ENCODE measurements at places on chromosomes 1 and 21.
A peak's percentile ranks its signal among the peaks of the same experiment; 100 is the strongest.

- DNase-seq: no peak
These were observed 15.6 kb upstream of the RAP1A start for GRCh38 chr1:111603979-111604378.

- DNase-seq: no peak
These were observed 2.1 kb downstream of the RBM15 start for GRCh38 chr1:110341146-110341871.

GRCh38 chr1:115462566-115463076 is 124.6 kb upstream of the NGF start:
- DNase-seq: no peak

- DNase-seq: no peak
These were observed 76.1 kb downstream of the SH3BGR start for GRCh38 chr21:39527664-39528381.

DNA sequence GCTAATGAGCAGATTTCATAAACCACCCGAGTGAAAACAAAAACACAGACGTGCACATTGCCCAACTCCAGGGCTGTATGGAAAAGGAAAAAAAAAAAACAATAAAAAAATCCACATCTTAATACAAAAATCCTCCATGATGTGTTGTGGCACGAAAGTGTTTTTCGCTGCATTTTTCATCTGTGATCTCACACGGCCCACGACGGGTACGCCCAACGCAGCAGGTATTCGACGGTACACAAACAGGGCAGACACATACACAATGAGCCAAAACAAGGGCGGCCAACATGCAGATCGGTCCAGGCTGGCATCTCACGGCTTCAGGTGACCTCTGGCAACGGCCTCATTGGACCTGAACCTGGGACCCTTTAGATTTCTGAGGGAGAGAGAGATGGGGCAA is 31.1 kb downstream of the CASZ1 start:
- no peak for DNase-seq

DNA sequence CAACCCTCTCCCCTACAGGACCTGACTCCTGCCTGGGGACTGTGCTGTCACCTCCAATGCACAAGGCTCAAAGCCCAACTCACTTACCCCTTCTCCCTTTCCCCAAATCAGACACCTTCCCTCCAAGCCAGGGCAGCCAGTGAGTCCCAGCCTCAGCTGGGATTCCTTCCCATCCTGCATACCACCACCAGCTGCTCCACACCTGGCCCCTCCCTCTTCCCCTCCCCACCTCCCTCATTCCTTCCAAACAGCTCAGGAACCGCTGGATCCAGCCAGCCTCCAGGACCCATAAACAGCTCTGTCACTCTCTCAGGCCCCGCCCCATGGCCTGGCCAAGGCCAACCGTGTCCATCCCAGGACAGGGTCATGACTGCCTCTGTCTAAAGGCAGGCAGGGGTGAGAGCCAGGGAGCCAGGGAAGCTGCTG is 41.4 kb downstream of the ACOT7 start:
- no peak for DNase-seq

GRCh38 chr1:13956393-13956792 is 256.4 kb downstream of the PRDM2 start:
- no peak for DNase-seq

GRCh38 chr1:68426594-68426993 is 23.2 kb downstream of the RPE65 start:
- DNase-seq: no peak

DNA sequence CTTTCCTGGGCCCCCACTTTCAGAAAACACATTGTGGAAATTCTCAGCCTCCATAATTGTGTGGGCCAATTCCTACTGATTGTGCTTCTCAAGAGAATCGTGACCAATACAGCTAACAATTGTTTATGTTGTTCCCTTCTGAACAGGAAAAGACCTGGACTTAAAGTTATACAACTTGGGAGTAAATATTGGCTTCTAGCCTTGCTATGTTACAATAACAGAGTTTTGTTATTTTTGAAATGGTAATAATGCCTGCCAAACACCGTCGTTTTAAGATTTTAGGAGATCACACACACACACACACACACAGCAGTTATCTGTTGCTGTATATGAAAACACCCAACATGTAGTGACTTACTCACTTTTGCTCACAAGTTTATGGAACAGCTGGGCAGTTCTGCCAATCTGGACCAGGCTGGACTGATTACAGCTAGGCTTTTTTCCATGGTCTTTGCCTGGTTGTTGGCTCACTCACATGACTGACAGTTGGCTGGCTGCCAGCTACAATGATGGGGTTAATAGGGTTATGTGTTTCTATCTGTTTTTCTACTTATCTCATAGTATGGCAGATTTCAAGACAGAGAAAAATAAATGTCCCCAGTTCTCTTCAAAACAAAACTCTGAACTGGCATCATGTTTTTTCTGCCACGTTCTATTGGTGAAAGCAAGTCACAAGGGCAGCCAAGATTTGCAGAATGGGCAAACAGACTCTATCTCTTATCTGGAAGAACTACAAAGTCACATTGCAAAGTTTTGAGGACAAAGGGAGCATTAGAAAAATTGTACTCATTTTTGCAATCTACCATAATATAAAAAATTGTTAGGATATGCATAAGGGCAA is 447.5 kb downstream of the NEGR1 start:
- DNase-seq: no peak

- DNase-seq: no peak
These were observed 112.4 kb upstream of the VANGL1 start for GRCh38 chr1:115529216-115529897.

DNA sequence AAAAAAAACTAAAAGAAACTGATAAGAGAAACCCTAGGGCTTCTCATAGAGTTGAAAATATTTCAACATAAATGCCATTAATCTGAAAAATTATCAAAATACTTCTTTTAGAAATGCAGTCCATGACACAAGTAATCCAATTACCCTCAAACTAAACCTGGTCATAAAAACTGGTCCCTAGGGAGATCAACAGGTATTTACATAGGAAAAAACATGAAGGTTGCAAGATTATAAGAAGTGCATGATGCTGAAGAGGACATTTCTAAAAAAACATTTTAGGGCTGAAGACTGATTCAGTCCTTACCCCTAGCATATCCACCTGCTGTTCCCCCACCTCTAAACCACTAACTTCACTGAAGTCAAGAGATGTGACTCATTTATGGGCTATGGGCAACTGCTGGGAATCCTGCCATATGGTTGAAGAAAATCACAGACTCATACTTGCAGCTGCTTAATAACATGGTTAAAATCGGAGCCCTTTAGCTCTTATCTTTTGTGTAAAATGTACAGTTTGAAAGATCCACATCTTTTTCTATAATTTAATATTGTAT is 131.0 kb upstream of the RUNX1 start:
- DNase-seq: no peak

DNA sequence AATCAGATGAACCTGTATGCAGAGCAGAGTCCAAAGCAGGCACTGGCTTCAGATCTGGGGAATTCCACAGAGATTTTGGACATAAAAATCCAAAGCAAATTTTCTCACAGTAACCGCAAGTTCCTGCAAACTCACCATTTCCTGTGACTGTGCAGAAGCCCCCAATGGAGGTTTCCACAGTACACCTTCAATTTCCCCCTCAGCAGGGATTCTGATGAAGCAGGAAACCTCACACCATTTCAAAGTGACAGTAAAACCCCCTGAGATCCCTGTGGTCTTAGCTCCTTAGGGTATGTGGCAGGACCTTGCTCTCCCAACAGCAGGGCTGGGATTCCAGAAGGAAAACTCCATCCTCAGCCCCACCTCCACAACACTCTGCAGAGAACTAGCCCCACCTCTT is 6.0 kb upstream of the TGFBR3 start:
- no peak for DNase-seq

DNA sequence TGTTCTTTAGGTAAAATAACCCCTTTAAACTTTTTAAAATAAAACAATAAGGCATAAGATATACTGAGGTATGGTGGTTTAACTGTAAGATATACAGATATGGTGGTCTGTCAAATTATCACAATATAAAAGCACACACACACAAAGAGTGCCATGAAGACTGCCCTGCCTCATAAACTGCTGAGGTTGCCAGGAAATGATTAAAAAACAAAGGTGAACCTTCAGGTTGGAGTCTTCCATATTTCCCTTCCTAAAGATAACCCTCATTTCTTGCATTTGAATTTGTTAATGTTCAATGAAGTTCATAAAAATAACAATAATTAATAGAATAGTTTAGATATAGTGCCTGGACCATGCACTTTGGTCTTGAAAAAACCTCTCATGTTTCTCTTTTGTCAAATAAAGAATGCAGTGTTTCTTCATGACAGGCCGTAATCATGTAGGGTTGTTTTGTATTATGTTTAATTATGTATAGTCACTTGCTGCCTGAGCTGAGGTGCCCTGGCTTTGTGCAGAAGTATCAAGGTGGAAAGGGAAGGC is 123.6 kb upstream of the B3GALT2 start:
- DNase-seq: no peak

GRCh38 chr1:29672416-29673227 is 436.3 kb downstream of the PTPRU start:
- DNase-seq: peak; percentile 31
